Heart right ventricle (tissue), 16 donors: ENCODE measurements at places on chromosomes 11 and 22. TPM values are rescaled to one million over a fixed set of nuclear protein-coding genes. Genes with fewer than 3 reads are reported as not detected.
A peak's percentile ranks its signal among the peaks of the same experiment; 100 is the strongest.

DNA sequence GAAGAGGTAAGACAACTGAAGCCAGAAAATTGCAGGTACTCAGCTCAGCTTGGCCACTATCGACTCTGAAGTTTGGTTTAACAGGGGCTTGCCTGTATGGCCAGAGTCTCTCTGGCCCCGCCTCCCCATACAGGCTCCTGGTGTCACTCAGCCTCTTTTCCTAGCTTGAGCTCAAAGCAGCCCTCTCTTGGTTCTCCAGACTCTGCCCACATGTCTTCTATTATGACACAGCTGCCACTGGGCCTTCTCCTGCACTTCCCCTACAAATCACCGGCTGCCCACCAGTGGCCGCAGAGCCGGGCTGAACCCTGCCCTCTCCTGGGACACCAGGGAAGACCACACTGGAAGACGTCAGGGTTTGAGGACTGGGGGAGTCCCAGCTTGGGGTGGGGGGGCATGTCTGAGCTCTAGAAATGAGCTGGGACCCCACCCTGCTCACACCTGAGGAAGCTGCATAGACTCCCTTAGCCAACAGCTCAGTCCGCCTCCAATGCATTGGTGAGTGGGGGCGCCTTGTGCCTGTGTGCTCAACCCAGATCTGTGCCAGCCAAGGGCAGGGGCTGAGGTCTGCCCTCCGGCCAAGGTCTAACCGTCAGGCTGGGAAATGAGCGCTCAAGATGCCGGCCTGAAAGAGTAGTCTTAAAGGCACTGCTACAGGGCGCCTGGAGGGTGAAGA lies 94.4 kb upstream of the LMO1 start:
- H3K27ac ChIP-seq = no peak overlapping the region
- no peaks in the 10 kb centered on the region for H3K4me1 ChIP-seq
- no peaks in the 10 kb centered on the region for H3K36me3 ChIP-seq
- no peak overlapping the region for H3K4me3 ChIP-seq
- no peak for DNase-seq

- H3K4me1 ChIP-seq = peaks cover 11% of the 10 kb centered on the region
- no peak overlapping the region for H3K27ac ChIP-seq
- no peaks in the 10 kb centered on the region for H3K36me3 ChIP-seq
Measured at GRCh38 chr11:130819625-130820024, 96.7 kb downstream of the SNX19 start.

DNA sequence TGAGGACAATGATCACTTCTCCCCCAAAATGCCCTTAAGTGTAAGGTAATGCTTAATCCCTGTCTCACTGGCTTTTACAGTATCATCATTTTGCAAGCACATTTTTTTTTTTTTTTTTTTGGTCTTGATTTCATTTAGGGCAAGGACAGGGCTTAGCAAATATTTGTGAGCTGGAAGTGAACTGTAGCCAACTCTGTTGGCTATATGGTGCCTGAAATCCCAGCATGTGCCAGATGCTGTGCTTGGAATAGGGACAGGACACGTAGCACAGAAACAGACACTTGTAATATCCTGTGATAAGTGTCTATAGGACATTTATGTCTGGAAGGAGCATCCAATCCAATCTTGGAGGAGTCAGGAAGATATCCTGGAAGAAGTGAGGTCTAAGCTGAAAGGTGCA lies 198.3 kb downstream of the NAV2 start:
- H3K27ac ChIP-seq = no peak overlapping the region
- no peaks in the 10 kb centered on the region for H3K36me3 ChIP-seq
- no peak for DNase-seq
- no peaks in the 10 kb centered on the region for H3K27me3 ChIP-seq

GRCh38 chr11:3194016-3194816 lies 24.4 kb downstream of the MRGPRG start:
- H3K4me1 ChIP-seq = no peaks in the 10 kb centered on the region
- H3K27me3 ChIP-seq = peaks cover 23% of the 10 kb centered on the region
- H3K27ac ChIP-seq = no peak overlapping the region
- H3K36me3 ChIP-seq = no peaks in the 10 kb centered on the region
- H3K4me3 ChIP-seq = no peak overlapping the region
- DNase-seq = no peak

GRCh38 chr11:65695459-65696241 lies 16.4 kb upstream of the KAT5 start:
- peaks cover 29% of the 10 kb centered on the region for H3K4me1 ChIP-seq
- no peaks in the 10 kb centered on the region for H3K36me3 ChIP-seq
- no peak overlapping the region for H3K4me3 ChIP-seq
- DNase-seq = peak; percentile 41
- no peaks in the 10 kb centered on the region for H3K27me3 ChIP-seq
- peak overlapping the region; percentile 69 for H3K27ac ChIP-seq

DEFB131B gene
- total RNA-seq = not detected

FDXACB1 gene
- 1.2 TPM for total RNA-seq
